ENCODE measurements at places on chromosomes 1 and 21. TPM values are rescaled to one million over a fixed set of nuclear protein-coding genes. Genes with fewer than 3 reads are reported as not detected.

DNA sequence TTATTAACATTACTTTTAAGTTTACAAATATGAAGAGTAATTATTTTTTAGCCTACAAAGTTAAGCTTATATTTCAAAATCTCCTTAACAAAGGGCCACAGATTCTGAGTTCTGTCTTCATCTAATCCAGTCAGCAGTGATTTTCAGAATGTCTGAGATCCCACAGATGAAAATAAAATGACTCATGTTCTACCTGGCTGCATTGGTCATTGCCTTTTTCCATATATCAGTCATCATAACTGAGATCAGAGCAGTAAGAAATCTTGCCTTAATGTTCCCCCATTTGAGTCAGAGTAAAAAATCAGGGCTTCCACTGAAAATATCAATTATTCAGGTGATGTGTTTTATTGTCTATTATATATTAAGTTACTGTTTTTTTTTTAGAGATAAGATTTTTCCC is 416.1 kb downstream of the MRPL39 start:
- no peak for DNase-seq

DNA sequence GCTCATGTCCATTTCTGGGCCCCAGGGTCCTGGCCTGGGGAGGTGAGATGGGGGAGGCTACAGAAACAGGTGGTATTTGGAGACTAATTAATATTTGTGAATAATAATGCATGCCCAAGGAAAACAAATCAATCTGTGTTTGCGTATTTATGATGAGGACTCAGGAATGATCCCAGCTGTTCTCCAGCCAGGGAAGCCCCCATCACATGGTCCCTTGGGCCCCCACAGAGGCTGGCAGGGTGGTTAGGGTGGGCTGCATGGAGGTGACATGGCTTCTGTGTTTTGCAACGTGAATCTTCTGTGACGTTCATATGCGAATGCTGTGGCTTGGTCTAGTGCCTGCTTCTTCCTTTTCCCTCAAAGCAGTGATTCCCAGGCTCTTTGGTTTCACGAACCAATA is 10.5 kb downstream of the PTPRF start:
- DNase-seq: no peak

- no peak for DNase-seq
These were observed 7.9 kb downstream of the MIB2 start for GRCh38 chr1:1623181-1623630.

DNA sequence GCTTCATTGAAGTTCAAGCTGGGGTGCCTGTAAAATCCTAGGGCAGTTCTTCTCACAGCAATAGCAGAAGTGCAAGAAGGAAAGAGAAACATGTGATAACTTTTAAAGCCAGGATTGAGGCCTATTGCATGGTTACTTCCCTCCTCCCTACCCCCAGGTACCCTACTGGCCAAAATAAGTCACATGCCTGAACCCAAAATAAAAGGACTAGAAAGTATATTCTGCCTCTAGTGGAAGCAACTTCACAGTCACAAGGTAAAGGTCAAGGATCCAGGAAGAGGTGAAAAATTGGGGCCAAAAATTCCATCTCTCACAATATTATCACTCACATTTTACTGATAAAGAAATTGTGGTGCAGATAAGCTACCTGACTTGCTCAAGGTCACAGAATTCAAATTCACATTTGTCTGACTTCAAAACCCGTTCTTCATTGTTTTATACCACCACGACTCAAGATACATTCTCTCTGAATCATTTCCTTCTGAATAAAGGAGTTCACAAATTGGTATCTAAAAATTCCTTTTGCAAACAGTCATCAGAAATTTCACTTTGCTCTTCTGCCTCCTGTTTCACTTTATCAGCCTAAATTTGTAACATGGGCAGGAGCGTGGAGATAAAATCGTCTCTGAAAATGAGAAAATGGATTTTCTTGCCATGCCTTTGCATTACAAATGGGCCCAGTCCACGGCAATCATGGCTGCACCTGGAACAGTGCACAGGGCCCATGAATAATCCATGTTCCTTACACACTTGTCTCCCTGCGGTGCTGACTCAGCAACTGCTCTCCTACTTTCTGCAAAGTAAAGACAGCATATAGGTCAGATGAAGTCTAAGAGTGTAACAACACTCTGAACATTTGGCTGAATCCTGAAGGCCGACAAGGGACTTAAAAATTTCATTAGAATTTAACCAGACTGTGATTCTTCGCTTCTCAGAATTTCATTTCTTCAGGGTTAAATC is 485.3 kb upstream of the NFIA start:
- no peak for DNase-seq

The COL9A2 gene
- 1.1 TPM for total RNA-seq

The CFAP126 gene
- total RNA-seq: not detected

GRCh38 chr1:56645677-56646305 is 677 bp downstream of the PRKAA2 start:
- peak; percentile 66 for DNase-seq

The FRRS1 gene
- 1.6 TPM for total RNA-seq

DNA sequence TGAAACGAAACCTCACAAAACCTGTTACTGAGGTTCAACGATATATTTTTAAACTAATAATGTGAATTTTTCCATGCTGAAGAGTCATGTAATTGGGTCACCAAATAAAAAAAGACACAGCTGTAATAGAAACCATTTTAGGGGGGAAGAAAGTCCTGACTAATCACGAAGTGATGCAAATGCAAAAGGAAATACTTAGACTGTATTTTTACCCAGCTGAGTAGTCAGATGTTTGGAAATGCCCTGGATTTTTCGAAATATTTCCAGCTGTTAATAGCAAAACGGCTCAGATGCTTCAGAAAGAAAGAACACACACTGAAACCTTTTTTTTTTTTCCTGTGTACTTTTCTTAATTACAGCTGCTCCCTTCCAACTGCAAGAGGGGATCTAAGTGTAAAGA is 210.3 kb downstream of the SETD4 start:
- DNase-seq: no peak

The IQCC gene
- 1.8 TPM for total RNA-seq

GRCh38 chr1:29713857-29714256 is 477.5 kb downstream of the PTPRU start:
- no peak for DNase-seq

- DNase-seq: peak; percentile 59
These were observed 26.8 kb downstream of the STUM start for GRCh38 chr1:226575436-226575720.

The TRABD2B gene
- total RNA-seq: 1.4 TPM

GRCh38 chr1:150813028-150813707 is 5.1 kb upstream of the CTSK start:
- peak; percentile 74 for DNase-seq

GRCh38 chr1:66954208-66954607 is 29.4 kb downstream of the MIER1 start:
- no peak for DNase-seq

DNA sequence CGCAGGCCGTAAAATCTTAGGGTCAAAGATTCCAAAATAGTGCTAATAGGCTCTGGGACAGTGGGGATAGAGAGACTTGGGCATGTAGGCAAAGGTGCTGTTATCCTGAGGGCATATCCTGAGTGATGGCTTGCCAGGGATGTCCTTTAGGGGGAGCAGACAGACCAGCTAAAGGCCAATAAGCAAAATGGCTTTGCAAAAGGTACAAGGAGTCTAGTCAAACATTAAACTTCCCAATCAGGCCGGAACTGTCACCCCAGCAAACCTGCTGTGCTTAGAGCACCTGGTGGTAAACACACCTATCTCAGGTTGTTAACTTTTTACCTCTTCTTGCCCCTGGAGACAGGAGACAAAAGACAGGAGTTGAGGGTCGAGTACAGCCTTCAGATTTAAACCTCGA is 49.1 kb downstream of the TRABD2B start:
- DNase-seq: no peak

GRCh38 chr1:47399846-47400155 is 16.3 kb upstream of the FOXE3 start:
- DNase-seq: no peak

- no peak for DNase-seq
These were observed 26.0 kb downstream of the CHML start for GRCh38 chr1:241614144-241614543.

The LINGO4 gene
- 0.16 TPM for total RNA-seq

GRCh38 chr1:3037281-3038040 is 16.2 kb downstream of the ACTRT2 start:
- peak; percentile 48 for DNase-seq

DNA sequence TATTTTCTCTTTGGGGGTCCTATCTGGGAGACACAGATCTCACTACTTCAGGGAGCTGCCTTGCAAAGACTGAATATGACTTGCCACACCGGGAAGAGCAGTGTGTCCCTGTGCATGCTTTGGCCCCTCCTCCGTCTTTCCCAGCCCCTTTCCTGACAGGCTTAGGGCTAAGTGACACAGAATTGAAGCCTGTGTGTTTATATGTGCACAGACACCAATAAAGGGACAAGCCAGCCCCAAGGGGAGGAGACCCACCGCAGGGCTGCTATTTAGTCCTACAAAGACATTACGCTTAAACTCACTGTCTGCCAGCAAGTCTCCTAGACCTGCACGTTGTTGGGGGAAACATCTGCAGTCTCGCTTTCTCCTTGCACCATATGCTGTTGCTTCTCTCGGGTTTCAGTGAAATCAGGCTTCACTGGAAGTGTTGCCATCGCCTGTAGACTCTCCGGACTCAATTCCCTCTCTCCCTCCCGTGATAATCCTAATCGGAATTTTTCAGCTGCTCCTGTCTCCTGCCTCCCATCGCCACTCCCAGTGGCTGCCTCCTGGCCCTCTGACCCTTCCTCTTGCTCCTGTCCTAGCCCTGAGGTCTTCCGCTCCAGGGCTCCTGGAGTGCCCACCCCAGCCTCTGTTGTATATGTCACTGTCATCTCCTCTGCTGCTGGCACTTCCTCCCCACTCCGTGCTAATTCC is 58.5 kb upstream of the LRRC53 start:
- DNase-seq: no peak

The OR2M3 gene
- total RNA-seq: not detected

DNA sequence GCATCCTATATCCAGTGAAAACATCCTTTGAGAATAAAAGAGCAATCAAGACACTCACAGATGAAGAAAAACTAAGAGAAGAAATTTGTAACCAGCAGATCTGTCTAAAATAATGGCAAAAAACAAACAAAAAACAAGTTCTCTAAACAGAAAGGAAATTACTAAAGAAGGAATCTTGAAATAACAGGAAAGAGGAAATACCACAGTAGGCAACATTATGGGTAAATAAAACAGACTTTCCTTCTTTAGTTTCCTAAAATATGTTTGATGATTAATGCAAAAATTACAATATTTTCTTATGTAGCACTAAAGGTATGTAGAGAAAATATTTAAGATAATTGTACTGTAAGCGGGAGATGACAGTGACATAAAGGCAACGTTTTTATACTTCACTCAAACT is 23.5 kb downstream of the SLC19A1 start:
- no peak for DNase-seq

Data from sigmoid colon (tissue), 7 donors.